ENCODE measurements at places on chromosomes 7 and 10.

DNA sequence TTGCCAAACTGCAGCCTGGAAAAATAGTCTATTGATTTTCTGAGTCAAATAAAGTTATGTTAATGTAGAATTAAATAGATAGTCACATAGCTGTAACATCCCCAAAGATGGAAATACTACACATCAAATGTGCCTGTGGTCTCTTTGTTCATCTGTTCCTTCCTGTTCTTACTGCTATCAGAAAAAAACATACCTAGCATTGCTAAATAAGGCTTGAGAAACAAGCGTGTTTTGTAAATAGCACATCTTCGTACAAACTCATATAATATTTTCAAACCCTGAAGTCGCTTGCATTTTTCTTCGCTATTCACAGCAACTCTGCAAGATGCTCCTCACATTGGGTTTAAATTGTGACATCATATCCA is 116.1 kb downstream of the KLF6 start:
- peaks cover 35% of the 10 kb centered on the region for H3K4me1 ChIP-seq
- peaks cover 3% of the 10 kb centered on the region for H3K27me3 ChIP-seq
- no peaks in the 10 kb centered on the region for H3K36me3 ChIP-seq
- DNase-seq, result no peak

- H3K4me1 ChIP-seq, result no peaks in the 10 kb centered on the region
- no peak overlapping the region for H3K27ac ChIP-seq
- no peak for DNase-seq
- H3K4me3 ChIP-seq, result no peak overlapping the region
- peaks cover 16% of the 10 kb centered on the region for H3K27me3 ChIP-seq
- no peaks in the 10 kb centered on the region for H3K36me3 ChIP-seq
These were observed 7.2 kb upstream of the AKR1B10 start for GRCh38 chr7:134520130-134520529.

DNA sequence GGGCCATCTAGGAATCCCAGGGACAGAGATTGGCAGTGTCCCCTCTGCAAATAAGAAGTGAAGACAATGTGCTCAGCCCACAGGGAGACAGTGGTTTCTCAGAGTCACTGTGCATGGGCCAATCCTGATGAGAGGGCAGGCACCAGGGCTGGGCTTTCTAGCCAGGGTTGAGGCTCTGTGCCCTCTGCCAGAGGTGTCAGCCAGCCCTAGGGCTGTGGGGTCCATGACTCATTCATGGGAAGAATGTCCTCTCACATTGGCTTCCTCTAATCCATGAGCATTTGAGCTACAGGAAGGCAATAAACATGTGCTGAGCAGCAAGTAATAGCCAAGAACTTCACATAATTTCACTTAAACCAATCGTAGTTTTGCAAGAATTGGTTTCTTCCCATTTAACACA is 482.0 kb upstream of the MGMT start:
- H3K4me1 ChIP-seq, result no peaks in the 10 kb centered on the region
- H3K27me3 ChIP-seq, result peaks cover 2% of the 10 kb centered on the region
- no peak overlapping the region for H3K27ac ChIP-seq

- H3K4me3 ChIP-seq, result peak overlapping the region; percentile 62
- H3K27me3 ChIP-seq, result peaks cover 5% of the 10 kb centered on the region
- peaks cover 7% of the 10 kb centered on the region for H3K4me1 ChIP-seq
- H3K36me3 ChIP-seq, result no peaks in the 10 kb centered on the region
- DNase-seq, result no peak
These were observed 1.5 kb downstream of the ZC3HAV1L start for GRCh38 chr7:139034336-139034735.

DNA sequence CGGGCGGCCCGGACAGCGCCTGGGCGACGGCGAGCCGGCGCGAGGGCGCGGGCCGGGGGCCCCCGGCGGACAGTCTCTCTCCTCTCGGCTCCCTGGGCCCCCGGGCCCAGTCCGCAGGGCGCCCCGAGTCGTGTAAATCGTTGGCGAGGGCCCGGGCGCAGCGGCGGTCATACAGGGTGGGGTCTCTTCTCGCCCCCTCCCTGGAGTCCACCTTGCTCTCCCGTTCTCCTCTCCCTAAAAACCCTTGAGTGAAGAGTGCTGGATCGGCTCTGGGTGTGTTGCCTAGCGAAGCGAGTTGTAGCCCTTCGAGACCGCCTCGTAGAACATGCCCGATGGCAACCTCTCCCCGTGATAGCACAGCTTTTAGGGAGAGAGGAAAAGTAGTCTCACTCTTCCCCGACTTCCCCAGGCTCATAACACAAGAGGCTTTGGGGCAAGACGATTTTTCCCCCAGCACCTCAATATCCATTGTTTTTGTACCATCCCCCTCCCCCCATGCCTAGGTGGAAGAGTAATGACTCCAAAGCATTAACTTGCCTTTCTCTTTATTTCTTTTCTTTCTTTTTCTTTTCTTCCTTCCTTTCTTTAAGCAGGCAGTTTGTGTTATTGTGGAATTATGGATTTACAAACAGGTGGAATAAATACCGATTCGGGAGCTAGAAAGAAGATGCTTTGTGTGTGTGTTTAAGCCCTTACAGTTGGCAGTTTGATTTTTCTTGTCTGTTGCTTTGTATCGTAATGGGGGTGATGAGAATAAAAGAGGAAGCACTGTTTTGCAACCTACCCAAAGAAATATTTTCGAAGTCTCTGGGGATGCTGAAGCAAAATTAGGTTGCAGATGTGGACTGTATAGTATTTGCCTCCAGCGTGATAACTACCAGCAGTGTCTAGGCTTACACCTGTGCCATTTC is 822 bp downstream of the SHOC2 start:
- H3K27me3 ChIP-seq, result peaks cover 11% of the 10 kb centered on the region
- peak overlapping the region; percentile 97 for H3K27ac ChIP-seq
- peaks cover 3% of the 10 kb centered on the region for H3K36me3 ChIP-seq
- peaks cover 66% of the 10 kb centered on the region for H3K4me1 ChIP-seq
- peak overlapping the region; percentile 94 for H3K4me3 ChIP-seq

Measured in immature natural killer cell (primary cell).